ENCODE measurements at places on chromosomes 1 and 21. TPM values are rescaled to one million over a fixed set of nuclear protein-coding genes. Genes with fewer than 3 reads are reported as not detected.

DNA sequence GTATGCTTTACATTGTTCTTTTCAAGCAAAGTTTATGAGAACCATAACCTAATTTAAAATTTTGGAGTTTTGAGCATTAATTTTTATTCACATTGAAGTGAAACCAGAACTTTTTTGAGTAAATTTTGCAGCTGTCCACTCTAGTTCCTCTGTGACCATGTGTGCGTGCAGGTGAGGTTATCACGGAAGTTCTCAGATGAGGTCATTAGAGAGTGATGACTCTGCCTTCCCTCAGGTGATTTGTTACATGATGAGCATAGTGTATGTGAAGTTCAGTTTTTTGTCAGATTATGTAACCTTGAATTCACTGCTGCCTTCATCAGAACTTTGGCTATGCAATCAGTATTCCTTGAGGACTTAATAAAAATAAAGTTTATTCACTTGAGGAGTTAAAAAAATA lies 828.2 kb downstream of the ADGRL2 start:
- DNase-seq, result no peak
- H3K27me3 ChIP-seq, result no peaks in the 10 kb centered on the region
- H3K4me3 ChIP-seq, result no peak overlapping the region
- no peaks in the 10 kb centered on the region for H3K36me3 ChIP-seq
- no peak overlapping the region for H3K27ac ChIP-seq

- H3K27me3 ChIP-seq, result no peaks in the 10 kb centered on the region
- H3K36me3 ChIP-seq, result no peaks in the 10 kb centered on the region
- no peak overlapping the region for H3K4me3 ChIP-seq
- H3K4me1 ChIP-seq, result no peaks in the 10 kb centered on the region
- no peak overlapping the region for H3K27ac ChIP-seq
These were observed 404.8 kb downstream of the KCTD3 start for GRCh38 chr1:215971793-215972441.

DNA sequence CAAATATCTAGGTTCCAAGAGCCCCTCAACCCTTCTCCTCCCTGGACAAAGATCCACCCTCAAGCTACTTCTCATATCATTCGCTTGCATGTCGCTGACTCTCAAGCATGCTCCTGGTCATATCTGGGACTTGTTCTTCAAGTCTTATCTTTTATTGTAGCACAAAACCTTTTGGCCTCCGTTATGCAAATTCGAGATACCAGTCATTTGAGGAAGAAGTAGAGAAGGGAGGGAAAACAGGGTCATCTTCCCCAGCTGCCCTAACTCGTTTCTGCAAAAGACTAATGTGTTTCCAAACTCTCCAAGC lies 63.8 kb upstream of the ETS2 start:
- no peak for DNase-seq
- H3K36me3 ChIP-seq, result no peaks in the 10 kb centered on the region
- H3K27ac ChIP-seq, result no peak overlapping the region
- peaks cover 23% of the 10 kb centered on the region for H3K4me1 ChIP-seq
- peaks cover 4% of the 10 kb centered on the region for H3K27me3 ChIP-seq

DNA sequence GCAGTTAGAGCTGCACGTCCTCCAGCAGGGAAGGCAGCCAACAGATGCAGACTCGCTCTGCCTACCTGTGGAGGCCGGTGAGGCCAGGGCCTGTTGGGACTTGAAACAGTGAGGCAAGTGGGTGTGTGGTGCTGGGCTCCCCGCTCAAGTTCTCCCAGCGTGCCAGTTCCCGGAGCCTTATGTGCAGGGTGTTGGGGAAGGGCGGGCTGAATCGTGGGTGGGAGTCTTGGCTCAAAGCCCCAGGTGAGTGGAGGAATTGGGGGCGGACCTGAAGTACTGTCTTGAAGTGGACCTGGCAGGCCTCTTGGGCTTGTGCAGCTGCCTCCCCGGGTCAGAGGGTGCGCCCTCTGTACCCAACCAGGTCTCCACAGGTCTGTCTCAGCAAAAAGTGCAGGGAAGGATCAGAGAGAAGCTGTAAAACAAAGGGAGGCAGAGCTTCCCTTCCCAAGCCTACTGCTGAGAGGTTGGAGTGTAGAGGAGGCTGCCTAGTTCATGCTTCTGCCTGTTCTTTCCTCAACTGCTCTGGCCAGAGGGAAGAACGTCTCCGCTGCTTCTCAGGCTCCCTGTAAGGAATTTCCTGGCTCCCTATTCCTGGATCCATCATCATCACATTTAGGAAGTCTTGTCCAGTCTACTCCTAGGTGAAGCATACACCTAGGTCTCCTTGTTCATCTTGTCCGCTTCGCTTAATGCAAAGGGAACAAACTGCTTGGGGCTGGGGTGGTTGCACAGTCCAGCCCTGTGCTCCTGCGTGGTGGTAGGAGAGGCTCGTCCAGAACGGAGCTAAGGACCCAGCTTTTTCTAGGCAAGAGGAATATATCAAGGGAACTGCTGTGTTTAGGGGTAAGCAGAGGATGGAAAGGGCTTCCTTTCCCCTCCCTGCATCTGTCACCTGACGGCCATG lies 14.9 kb downstream of the UTP11 start:
- H3K4me1 ChIP-seq, result peaks cover 47% of the 10 kb centered on the region
- no peak overlapping the region for H3K4me3 ChIP-seq
- no peak for DNase-seq
- H3K36me3 ChIP-seq, result peaks cover 13% of the 10 kb centered on the region
- no peak overlapping the region for H3K27ac ChIP-seq

DNA sequence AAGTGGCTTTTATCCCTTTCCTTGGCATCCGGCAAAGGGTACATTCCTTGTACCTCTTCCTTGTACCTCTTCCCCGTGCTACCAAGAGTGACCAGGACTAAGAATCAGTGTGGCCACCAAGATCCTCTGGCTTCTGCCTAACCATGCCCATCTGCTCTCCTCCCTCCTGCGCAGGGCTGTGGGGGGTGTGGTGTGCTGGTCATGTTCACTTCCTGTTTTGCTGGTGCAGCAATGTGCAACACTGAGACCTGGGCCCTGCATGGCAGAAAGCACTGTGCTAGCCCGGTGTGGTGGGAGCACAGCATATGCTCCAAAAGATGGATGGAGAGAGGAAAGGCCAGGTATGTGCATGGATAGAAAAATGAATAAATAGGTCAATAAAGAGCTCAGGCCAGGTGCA lies 33.3 kb upstream of the TENT5C start:
- H3K27me3 ChIP-seq, result peaks cover 6% of the 10 kb centered on the region
- H3K4me1 ChIP-seq, result peaks cover 42% of the 10 kb centered on the region
- H3K36me3 ChIP-seq, result no peaks in the 10 kb centered on the region
- peak; percentile 51 for DNase-seq
- no peak overlapping the region for H3K4me3 ChIP-seq
- H3K27ac ChIP-seq, result peak overlapping the region; percentile 78

DNA sequence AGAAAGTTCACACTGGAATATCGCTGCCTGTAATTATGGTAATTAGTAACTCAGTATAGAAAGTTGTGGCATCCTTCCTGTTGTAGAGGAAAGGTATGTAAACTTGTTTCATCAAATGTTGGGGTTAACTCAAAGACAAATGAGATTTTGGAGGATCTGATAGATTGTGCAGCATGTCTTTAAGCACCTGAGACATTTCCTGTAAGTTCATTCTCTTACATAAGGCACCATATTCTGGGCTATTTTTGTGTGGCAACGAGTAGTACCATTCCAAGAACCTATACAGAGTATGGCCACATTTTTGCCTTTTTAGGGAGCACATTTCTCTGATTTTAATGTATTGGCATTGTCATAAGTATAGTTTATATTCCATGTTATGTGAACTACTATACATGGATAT lies 88.8 kb downstream of the CDC14A start:
- DNase-seq, result no peak
- H3K36me3 ChIP-seq, result peaks cover 64% of the 10 kb centered on the region
- peak overlapping the region; percentile 92 for H3K27ac ChIP-seq
- H3K4me1 ChIP-seq, result peaks cover 74% of the 10 kb centered on the region
- peak overlapping the region; percentile 43 for H3K4me3 ChIP-seq

GRCh38 chr1:115677565-115677964 lies 35.8 kb downstream of the VANGL1 start:
- no peaks in the 10 kb centered on the region for H3K27me3 ChIP-seq
- H3K4me1 ChIP-seq, result peaks cover 2% of the 10 kb centered on the region
- H3K27ac ChIP-seq, result no peak overlapping the region
- H3K36me3 ChIP-seq, result peaks cover 4% of the 10 kb centered on the region
- no peak overlapping the region for H3K4me3 ChIP-seq
- DNase-seq, result no peak

DNA sequence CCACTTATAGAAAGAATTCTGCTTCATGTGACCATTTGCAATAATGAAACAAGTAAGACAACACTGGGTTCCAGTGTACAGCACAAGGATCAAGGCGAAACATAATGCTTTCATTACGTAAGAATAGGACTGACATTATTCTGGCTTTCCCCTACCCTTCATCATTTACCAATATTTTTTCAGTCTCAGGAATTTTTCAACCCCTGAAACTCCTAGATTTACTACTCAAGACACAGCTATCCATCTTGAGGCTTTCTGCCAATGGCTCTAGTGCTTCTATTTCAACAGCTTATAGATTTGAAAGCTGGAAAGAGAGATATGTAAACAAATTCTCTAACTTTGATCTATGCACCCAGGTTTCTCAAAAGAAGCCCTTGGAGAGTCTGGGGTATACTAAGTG lies 48.4 kb downstream of the WLS start:
- no peaks in the 10 kb centered on the region for H3K36me3 ChIP-seq
- H3K4me3 ChIP-seq, result no peak overlapping the region
- H3K27ac ChIP-seq, result no peak overlapping the region

DNA sequence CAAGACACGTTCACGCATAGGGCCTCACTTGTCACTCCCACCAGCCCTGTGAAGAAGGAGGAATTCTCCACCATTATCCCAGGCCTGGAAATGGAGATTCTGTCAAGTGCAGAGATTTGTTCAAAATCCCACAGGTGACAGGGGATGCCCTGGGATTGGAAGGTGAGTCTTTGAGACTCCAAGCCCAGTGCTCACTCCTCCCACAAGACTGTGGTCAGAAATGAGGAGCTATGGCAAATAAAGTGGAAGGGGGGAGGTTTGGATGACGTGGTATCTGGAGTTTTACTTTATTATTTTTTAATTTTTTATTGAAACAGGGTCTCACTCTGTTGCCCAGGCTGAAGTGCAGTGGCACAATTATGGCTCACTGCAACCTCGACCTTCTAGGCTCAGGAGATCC lies 12.8 kb upstream of the FOXO6 start:
- peaks cover 11% of the 10 kb centered on the region for H3K4me1 ChIP-seq
- H3K27me3 ChIP-seq, result no peaks in the 10 kb centered on the region
- no peak overlapping the region for H3K4me3 ChIP-seq
- no peak overlapping the region for H3K27ac ChIP-seq
- DNase-seq, result no peak

GRCh38 chr1:41289196-41289595 lies 47.1 kb upstream of the SCMH1 start:
- H3K27me3 ChIP-seq, result peaks cover 39% of the 10 kb centered on the region
- no peak for DNase-seq
- no peaks in the 10 kb centered on the region for H3K36me3 ChIP-seq
- H3K4me1 ChIP-seq, result no peaks in the 10 kb centered on the region

DNA sequence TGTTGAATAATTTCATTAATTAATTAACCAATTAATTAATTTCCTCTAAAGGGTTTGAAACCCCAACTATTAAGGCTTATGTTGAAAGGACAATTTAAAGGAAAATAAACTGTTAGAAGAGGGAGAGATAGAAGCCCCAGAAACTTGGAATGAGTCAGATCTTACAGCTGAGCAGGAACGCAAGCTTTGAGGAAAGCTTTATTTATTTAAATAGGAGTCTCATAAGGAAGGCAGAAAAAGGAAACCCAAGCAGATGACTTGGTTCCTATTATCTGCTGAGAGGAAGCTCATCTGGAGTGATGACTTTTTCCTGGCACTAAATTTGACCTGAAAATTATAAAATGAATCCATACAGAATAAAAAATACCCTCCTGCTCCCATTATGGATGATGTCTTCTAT lies 105.1 kb downstream of the ROR1 start:
- no peaks in the 10 kb centered on the region for H3K27me3 ChIP-seq
- H3K27ac ChIP-seq, result no peak overlapping the region
- DNase-seq, result no peak
- no peaks in the 10 kb centered on the region for H3K4me1 ChIP-seq
- H3K36me3 ChIP-seq, result no peaks in the 10 kb centered on the region

DNA sequence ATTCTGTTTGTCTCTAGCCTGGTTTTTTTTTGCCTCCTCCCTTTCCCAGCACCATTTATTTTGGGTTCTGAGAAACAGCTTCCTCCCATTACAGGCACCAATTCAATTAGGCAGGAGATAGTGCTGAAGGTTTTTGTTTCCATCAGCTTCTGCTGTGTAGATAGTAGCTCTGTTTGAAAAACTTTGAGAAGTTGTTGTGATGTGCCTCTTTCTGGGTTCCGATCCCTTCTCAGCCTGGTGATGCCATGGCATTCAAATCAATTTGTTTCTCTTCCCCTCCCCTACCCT lies 109.0 kb downstream of the NFIA start:
- no peak overlapping the region for H3K4me3 ChIP-seq
- no peaks in the 10 kb centered on the region for H3K4me1 ChIP-seq
- DNase-seq, result no peak
- H3K36me3 ChIP-seq, result no peaks in the 10 kb centered on the region

DNA sequence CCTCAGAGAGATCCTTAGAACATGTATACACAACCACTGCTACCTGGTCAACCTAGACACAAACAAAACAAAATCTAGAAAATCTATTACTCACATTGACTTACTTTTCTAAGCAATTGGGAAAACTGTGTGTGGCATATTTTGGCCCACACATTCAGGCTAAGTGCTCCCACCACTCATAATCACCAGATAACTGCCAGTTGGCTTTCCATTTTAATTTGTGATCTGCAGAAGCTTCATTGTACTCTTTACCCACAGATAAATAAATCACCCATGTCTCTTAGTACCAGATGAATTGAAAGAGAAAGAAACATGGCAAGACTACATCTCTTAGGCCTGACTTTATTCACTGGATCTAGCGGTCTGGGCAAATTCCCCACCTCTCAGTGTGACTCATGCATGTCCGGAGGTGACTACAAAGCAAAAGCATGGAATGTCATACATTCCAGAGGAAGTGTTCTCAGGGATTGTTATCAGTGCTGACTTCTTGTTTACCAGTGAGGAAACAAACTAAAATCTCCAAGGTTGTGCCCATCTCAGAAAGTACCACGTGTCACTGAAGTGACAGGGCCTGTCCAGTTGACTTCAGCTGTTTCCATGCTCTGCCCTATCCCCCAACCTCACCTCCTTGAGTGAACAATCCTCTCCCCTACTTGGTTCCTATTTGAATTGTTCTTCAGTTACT lies 52.4 kb upstream of the BCL10 start:
- no peak for DNase-seq
- H3K36me3 ChIP-seq, result peaks cover 1% of the 10 kb centered on the region
- no peak overlapping the region for H3K27ac ChIP-seq
- H3K4me3 ChIP-seq, result no peak overlapping the region

GRCh38 chr1:201299968-201300367 lies 16.7 kb downstream of the PKP1 start:
- H3K27me3 ChIP-seq, result peaks cover 28% of the 10 kb centered on the region
- H3K27ac ChIP-seq, result no peak overlapping the region
- H3K4me1 ChIP-seq, result no peaks in the 10 kb centered on the region
- no peaks in the 10 kb centered on the region for H3K36me3 ChIP-seq

Gene HFM1
- total RNA-seq, result not detected

Gene LCE2C
- total RNA-seq, result not detected

Gene CD1E
- not detected for total RNA-seq

Gene CRYAA
- not detected for total RNA-seq

Gene C4BPA
- total RNA-seq, result not detected

All from activated CD4-positive, alpha-beta T cell treated with anti-CD3 and anti-CD28 coated beads, Interleukin-2, amount 10 ng/mL, durations not matched to agents 7 days and 5 days (primary cell).